ENCODE measurements at places on chromosomes 1 and 21.
A peak's percentile ranks its signal among the peaks of the same experiment; 100 is the strongest.

GRCh38 chr1:93489756-93490155 is 41.8 kb downstream of the FNBP1L start:
- DNase-seq, result no peak

- DNase-seq, result no peak
Observed at GRCh38 chr1:72649991-72650390, 367.7 kb upstream of the NEGR1 start.

- DNase-seq, result no peak
Observed at GRCh38 chr1:206971029-206971655, 882 bp upstream of the FCAMR start.

GRCh38 chr1:40971966-40972365 is 7.5 kb upstream of the CTPS1 start:
- DNase-seq, result no peak

GRCh38 chr1:202135221-202135721 is 9.3 kb downstream of the ARL8A start:
- DNase-seq, result peak; percentile 19

GRCh38 chr1:100926240-100926639 is 30.4 kb downstream of the SLC30A7 start:
- no peak for DNase-seq

DNA sequence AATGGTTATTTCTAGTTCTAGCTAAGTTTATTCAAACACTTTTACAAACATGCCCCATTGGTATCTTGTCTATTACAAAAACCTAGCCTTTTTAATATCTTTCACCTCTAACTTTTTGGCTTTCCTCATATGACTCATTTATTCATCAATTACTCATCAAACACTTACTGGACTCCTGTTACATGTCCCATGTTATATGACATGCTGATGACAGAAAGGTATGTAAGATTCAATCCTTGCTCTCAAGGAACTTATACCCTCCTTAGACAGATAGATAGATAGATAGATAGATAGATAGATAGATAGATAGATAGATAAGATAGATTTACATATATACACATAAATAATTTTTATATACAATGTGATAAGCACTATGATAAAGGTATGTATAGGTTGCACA is 33.9 kb upstream of the INSL5 start:
- no peak for DNase-seq

DNA sequence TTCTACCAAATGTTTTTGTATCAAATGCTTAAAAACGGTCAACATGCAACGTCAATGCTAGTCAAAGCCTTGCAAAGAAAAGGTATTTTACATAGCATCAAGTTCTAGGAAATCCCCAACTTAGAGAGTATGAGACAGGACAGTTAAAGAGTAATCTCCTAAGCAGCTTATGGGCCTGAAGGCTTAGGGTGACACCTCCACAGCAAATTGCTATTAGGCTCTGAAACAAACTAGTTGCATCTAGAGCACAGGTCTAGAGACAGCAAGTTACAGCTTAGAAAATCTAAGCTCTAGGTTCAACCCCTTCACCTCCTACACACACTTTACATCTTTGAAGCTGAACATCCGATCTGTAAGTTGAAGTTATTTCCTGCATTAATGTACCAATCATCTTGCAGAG is 13.7 kb downstream of the PABPC4 start:
- DNase-seq, result no peak

GRCh38 chr1:52814465-52814864 is 28.1 kb upstream of the ZYG11A start:
- DNase-seq, result no peak

DNA sequence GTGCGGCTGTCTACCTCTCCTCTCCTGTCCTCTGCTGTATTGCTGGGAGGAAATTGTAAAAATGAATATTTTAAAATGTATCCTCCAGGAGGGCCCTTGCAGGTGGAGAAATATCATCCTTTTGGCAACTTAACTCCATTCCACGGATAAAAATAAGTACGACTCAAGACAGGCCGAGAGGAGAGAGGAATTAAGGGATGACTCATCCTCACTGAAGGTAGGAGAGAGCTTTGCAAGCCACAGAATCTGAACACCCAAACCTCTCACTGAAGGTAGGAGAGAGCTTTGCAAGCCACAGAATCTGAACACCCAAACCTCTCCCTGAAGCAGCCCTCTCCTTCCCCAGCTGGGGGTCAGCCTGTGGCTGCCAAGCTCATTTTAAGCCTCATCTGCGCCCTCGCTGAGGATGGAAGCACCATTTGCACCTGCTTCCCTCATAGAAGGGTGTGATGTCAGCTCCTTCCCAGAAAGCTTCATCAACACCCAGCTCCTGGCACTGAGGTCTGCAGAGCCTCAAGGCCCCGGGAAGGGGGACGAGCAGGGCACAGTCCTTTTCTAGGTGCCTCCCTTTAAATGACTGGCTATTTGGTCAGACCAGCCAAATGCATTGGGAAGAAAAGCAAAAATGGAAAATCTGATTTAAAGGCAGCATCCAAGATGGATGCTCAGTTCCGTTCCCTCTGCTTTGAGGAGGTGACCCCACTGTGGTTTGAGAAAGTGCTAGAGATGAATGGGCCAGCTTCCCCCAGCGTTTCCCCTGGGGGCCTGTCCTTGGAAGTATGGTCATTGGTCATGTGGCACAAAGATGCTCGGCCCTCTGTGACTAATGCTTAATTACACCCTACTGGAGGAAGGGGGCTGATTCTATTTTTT is 12.9 kb upstream of the SELENON start:
- DNase-seq, result no peak

GRCh38 chr1:152917794-152918193 is 9.4 kb downstream of the IVL start:
- no peak for DNase-seq

DNA sequence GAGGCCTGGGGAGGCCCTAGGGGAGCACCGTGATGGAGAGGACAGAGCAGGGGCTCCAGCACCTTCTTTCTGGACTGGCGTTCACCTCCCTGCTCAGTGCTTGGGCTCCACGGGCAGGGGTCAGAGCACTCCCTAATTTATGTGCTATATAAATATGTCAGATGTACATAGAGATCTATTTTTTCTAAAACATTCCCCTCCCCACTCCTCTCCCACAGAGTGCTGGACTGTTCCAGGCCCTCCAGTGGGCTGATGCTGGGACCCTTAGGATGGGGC is 5.2 kb downstream of the ELF3 start:
- no peak for DNase-seq

GRCh38 chr1:96370757-96371156 is 350.8 kb upstream of the PTBP2 start:
- DNase-seq, result no peak

GRCh38 chr1:168035345-168035744 is 98.5 kb upstream of the MPC2 start:
- no peak for DNase-seq

- no peak for DNase-seq
Observed at GRCh38 chr1:211714154-211714553, 38.7 kb upstream of the NEK2 start.

GRCh38 chr1:35112668-35113067 is 33.5 kb downstream of the ZMYM1 start:
- DNase-seq, result no peak

DNA sequence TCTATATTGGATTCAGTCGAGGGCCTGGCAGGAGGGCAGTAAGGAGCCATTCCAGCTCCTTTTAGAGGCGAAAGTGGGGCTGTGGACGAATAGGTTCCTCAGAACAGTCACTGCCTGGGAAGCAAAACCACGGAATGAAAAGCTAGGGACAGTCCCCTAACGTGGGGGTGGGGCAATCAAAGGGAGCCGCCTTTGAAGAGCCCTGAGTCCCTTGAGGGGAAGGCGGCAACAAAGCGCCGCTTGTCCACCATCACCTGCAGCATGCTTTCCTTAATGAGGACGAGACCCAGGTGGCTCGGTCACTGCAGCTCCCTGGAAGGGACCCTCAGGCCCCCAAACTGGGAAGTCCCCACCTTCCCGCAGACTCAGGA is 184.7 kb downstream of the ETS2 start:
- DNase-seq, result no peak

DNA sequence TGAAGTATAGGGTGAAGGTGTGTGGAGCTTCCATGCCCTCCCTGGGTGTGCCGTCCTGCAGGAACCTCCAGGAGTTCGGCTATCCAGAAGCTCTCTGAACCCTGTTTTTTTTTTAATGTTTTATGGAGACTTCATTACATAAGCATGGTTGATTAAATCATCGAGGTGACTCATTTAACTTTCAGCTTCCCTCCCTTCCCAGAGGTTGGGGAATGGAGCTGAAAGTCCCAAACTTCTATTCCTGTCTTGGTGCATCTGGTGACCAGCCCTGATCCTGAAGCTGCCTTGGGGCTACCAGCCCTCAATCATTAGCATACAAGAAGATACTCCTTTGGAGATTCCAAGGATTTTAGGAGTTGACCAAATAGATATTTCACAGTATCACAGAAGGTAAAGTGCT is 9.5 kb downstream of the RRP15 start:
- no peak for DNase-seq

GRCh38 chr1:153760440-153760839 is 14.8 kb upstream of the SLC27A3 start:
- no peak for DNase-seq

DNA sequence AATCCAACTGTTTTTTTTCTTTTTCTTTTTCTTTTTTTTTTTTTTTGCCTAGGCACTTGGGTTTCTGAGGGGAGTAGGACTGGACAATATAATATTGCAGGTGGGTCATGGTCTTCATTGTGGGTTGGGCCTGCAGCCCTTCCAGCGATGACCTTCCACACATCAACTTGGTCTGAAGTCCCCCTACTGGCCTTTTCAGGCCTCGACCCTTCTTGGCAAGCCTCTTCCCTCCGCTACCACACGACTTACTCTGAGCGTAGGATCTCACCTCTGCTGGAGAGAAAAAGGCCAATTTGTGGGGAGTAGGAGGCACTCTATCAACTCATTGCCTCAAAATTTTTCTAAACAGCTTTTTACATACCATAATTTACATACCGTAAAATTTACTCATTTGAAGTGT is 51.1 kb upstream of the GRIK3 start:
- no peak for DNase-seq

- DNase-seq, result peak; percentile 78
Observed at GRCh38 chr1:151594143-151594625, 17.7 kb upstream of the SNX27 start.

DNA sequence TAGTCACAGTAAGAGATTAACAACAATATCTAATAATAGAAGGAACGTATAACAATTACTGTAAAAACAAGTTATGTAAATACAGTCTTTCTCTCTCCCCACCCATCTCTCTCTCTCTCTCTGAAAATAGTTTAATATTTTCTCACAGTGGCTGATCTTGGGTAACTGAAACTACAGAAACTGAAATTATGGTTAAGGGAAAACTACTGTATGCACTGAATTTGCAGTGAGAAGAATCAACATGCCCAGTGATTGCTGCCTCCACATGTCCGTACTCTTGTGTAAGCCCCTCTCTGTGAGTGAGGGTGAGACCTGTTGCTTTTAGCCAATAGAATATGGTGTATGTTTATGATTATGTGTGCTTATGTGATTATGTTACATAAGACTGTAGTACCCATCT is 1.6 kb downstream of the KRTAP6-1 start:
- DNase-seq, result no peak

- peak; percentile 46 for DNase-seq
Observed at GRCh38 chr1:155013632-155014031, 11.0 kb downstream of the ZBTB7B start.

GRCh38 chr1:53729456-53730223 is 9.3 kb downstream of the GLIS1 start:
- DNase-seq, result no peak

GRCh38 chr1:7511381-7511780 is 259.7 kb upstream of the VAMP3 start:
- no peak for DNase-seq

DNA sequence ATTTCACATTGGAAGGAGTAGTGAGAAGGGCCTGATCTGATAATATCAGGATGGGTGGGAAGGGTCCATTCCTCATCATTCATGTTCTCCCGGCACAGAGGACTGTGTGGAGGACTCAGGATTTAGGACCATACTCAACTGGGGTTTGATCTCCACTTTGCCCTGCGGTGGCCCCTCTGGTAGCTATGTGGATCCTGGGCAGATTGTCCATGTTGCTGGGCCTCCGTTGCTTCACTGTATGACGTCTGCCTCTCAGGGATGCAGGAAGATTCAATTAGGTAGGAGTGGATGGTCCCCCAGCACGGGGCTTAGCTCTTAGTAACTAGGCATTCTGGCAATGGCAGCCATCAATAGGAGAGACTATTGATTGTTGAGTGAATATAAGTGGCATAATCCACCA is 2.3 kb downstream of the ETS2 start:
- DNase-seq, result no peak

- no peak for DNase-seq
Observed at GRCh38 chr1:47834326-47834725, 162.9 kb downstream of the TRABD2B start.

DNA sequence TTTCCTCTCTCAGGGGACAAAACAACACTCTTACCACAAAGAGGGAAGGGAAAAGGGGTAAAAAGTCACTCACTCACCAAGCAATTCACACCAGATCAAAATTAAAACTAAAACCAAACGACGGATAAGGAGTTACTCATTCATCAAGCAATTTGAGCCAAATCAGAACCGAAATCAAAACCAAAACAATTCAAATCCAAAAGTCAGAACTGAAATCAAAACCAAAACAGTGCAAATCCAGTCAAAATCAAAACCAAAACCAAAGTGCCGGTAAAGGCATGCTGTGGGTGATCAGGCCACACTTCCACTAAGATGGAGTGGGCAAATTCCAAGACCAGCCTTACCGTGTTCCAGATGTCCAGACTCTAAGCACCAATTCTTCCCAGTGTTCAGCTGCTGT is 717.9 kb downstream of the AMY1C start:
- no peak for DNase-seq

- no peak for DNase-seq
Observed at GRCh38 chr1:53431805-53432565, 27.2 kb upstream of the DMRTB1 start.

DNA sequence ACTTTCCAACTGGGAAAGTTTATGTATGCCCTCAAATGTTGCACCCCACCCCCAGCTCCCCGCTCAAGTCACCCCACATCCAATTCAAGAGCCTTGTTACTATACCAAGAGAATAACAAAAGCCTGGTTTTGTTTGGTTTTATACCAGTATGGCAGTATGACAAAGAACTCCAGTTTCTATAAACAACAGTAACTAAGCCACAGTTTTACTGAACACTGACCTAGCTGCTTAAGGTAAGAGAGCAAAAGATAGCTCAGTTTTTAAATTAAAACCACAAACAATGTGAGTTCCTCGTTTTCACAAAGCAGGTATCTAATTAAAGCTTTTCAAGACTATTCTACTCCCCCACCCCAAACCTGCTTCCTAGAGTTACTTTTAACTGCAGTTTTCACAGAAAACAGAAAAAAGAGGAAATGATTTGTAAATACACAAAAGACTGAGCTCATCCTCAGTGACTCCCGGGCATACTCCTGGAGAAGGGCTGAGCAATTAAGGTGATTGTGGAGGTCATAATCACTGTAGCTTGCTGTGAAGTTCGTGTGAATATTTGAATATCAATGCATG is 59.3 kb upstream of the LHX8 start:
- no peak for DNase-seq

DNA sequence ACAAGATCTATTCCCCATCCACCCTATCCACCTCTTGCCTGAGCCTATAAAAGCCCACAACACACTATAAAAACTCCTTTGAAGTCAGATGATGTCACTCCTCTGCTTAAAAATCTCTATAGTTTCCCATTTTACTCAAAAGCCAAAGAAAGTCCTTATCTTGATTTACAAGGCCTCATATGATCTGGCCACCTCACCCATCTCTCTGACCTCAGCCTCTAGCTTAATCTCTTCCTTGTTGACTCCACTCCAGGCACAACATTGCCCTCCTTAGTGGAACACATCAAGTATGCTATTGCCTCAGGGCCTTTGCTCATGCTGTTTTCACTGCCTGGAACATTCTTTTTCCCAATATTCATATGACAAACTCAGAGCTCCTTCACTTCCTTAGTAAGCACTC is 33.3 kb downstream of the ZNF281 start:
- no peak for DNase-seq

GRCh38 chr1:62989497-62989896 is 205.6 kb downstream of the ATG4C start:
- no peak for DNase-seq

Measured in activated CD4-positive, CD25-positive, alpha-beta regulatory T cell (primary cell).